ENCODE measurements at places on chromosomes 6 and 20.

- no peak for DNase-seq
These were observed 86.6 kb upstream of the TOX2 start for GRCh38 chr20:43827940-43828562.

- DNase-seq: no peak
These were observed 792 bp downstream of the SLC23A2 start for GRCh38 chr20:5000263-5001173.

GRCh38 chr6:27757307-27757706, 154.9 kb downstream of the OR2B2 start:
- peak; percentile 45 for DNase-seq

DNA sequence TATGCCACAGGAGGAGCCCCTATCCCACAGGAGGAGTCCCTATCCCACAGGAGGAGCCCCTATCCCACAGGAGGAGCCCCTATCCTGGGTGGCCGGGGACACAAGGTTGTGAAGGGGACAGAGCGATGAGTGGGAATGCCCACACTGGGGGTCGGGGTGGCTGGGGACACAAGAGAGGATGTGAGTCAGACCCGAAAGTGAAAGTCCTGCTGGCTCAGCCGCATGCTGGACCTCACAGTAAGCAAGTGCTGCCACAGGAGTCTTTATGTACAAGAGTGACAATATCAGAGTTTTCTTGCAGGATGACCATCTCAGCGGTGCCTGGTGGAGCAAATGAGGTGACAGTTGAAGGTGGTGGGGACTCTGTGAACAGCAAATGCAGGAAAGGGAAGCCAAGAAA, 93.7 kb downstream of the PSMB1 start:
- DNase-seq: no peak

- DNase-seq: no peak
These were observed 71.4 kb downstream of the GJA10 start for GRCh38 chr6:89965441-89966227.

DNA sequence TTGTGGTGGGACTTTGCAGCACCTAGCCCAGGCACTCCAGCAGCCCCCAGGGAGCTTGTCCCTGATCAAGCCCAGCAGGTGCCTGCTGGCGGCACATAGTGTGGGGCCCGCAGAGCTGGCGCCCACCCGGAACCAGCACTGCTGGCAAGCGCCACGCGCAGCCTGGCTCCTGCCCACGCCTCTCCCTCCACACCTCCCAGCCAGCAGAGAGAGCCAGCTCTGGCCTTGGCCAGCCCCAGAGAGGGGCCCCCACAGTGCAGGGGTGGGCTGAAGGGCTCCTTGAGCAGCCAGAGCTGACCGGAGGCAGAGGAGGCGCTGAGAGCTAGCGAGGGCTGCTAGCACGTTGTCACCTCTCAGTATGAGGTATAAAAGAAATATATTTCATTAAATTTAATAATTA, 716.5 kb upstream of the MAP3K7 start:
- DNase-seq: no peak
